Stimulated activated CD4-positive, alpha-beta T cell treated with anti-CD3 and anti-CD28 coated beads, Interleukin-1b, Interleukin-23, amount 100 ng/mL, for 24 hours (primary cell): ENCODE measurements at places on chromosomes 13 and 19.

- DNase-seq = no peak
These were observed 28.3 kb upstream of the GARRE1 start for GRCh38 chr19:34226036-34226435.

DNA sequence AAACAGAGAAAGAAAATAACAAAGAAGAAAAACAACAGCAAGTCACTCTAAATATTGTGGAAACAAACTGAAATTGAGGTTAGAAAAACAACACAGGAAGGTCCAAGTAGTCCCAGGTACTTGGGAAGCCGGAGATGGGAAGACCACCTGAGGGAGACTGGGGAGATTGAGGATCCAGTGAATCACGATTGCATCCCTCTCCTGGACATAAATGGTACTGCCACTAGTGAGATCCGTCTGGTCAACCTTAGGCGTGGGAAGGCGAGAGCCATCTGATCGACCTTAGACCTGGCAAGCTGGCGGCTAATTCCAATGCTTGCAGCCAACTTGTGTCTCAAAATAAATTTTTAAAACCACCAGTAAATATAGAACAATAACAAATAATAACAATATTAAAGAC lies 81.9 kb downstream of the ZNF726 start:
- no peak for DNase-seq

GRCh38 chr19:16594131-16594586 lies 21.9 kb upstream of the SLC35E1 start:
- DNase-seq = no peak

GRCh38 chr13:113451951-113452421 lies 1.3 kb downstream of the ADPRHL1 start:
- no peak for DNase-seq

DNA sequence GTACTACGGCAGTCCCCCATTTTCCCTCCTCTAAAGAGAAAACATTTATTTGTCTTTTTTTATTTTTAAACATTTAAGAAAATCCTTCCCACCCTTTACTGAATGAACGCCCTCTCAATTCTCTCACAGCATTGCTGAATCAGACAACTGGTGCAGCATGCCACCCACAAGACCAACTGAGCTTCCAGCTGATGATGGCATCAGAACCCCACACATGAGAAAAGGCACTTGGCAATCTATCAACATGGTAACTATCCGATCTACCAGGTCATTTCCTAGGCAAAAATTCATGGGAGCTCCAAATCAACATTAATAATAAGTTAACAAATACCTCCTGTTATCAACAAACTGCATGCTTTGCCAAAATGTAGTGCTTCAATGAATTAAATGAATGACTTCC lies 43.1 kb downstream of the LHFPL6 start:
- no peak for DNase-seq
